IMR-90 (cell line): ENCODE measurements at places on chromosomes 7 and 10. TPM values are rescaled to one million over a fixed set of nuclear protein-coding genes. Genes with fewer than 3 reads are reported as not detected.
A peak's percentile ranks its signal among the peaks of the same experiment; 100 is the strongest.

Gene TMEM196
- not detected in 2 replicates for total RNA-seq

Gene GUSB
- total RNA-seq: 9.7 and 12.9 TPM in 2 replicates

Gene ICA1
- total RNA-seq: not detected in 2 replicates

- DNase-seq: no peak
Observed at GRCh38 chr7:11604505-11604904, 227.5 kb downstream of the THSD7A start.

DNA sequence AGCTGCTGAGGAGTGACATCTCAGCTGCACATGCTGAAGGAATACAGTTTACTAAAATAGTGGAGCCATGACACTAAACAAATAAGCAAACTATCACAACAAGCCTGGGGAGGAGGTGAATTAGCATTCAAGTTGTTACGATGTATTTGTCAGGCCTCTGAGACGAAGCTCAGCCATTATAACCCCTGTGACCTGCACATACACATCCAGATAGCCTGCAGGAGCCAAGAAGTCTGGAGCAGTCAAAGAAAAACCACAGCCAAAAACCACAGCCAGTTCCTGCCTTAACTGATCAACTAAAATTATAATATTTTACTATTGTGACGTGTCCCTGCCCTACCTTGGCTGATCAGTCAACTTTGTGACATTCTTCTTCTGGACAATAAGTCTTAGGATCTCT is 68.6 kb downstream of the NSUN6 start:
- peak; percentile 11 for DNase-seq

DNA sequence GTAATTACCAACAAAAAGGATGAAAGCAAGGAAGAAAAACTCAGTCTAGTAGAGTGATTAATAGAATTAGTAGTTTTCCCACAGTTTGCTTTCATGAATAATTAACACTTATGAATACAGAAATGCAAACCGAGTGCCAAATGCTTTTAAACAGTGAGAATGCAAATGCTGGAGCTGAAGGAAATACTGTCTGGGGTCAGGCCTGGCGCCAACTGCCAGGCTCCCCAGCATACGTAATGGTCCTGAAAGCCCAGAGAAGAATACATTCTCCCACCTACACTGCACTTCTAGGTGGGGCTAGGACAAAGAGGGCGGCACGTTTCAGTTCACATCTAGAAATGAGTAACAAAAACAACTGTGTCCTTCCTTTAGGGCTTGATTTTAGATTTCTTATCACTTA is 30.0 kb downstream of the GLUD1 start:
- DNase-seq: no peak

- no peak for DNase-seq
Observed at GRCh38 chr7:3039787-3040186, 3.9 kb downstream of the CARD11 start.

GRCh38 chr10:114412907-114413797 is 8.8 kb upstream of the AFAP1L2 start:
- peak; percentile 10 for DNase-seq

GRCh38 chr7:89042940-89043339 is 247.4 kb upstream of the TEX47 start:
- DNase-seq: no peak

GRCh38 chr7:33101906-33102305 is 7.3 kb downstream of the RP9 start:
- no peak for DNase-seq

DNA sequence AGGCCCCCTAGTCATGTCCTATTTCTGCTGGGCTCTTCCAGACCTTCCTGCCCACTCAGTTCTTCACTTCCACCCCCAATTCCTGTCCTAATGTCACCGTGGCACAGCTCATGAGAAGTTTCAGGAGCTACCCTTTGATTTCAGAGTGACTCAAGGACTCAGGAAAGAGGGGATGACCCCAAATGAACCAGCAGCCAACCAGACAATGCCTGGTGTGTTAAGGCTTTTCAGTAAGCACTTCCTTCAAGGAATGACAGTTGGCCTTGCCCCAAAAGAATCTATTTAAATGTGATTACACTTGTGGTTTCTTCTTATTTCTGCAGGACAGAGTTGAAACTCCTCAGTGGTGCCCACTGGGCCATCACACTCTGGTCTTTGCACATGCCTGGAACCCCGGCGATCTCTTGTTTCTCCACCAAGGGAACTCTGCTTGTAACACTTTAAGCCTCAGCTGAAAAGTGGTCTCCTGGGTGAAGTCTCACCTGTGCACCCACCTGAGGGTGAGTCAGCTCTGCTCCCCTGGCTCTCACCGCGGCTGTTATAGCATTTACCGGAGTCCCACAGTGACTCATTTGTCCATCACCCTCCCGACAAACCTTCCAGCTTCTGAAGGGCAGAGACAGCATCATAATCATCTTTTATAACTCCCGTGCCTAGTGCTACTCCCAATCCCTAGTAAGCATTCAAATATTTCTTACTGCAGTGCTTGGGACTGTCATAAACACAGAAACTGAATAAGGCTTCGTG is 123.0 kb upstream of the SVIL start:
- peak; percentile 68 for DNase-seq

DNA sequence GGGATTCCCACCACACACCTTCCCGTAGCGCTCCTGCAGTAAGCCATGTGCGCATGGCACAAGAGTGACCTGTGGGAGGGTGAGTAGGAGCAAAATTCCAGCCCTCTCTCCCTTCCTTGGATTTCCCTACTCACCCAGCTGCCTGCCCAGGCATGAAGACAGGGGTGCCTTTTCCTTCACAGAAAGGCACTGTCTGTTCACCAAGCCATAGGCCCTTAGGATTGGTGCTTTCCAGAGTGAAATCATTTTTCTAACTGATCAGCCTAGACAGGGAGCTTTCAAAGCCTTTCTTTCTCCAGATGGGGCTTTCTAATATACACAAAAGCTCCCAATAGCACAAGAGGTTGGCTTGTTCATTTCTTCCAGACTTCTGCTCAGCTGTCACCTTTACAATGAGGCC is 79.7 kb downstream of the CTTNBP2 start:
- no peak for DNase-seq
